ENCODE measurements at places on chromosomes 16 and 17.

DNA sequence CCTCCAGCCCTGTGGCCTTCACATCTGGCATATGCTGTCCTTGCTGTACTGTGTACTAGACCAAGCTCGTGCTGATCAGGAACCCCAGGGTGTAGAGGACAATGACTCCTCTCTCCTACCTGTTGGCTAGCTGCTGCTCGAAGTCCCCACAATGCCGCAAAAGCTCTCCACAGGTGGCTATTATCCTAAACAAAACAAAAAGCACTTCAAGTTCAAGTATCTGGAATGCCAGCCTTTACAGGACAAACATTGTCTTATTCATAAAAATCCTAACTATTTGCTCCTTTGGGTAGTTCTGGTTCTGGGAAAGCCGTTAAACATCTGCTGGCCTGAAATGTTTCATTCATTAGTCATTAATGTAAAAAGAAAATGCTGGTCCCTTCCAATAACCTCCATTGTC lies 42.8 kb downstream of the COG7 start:
- no peak for DNase-seq

DNA sequence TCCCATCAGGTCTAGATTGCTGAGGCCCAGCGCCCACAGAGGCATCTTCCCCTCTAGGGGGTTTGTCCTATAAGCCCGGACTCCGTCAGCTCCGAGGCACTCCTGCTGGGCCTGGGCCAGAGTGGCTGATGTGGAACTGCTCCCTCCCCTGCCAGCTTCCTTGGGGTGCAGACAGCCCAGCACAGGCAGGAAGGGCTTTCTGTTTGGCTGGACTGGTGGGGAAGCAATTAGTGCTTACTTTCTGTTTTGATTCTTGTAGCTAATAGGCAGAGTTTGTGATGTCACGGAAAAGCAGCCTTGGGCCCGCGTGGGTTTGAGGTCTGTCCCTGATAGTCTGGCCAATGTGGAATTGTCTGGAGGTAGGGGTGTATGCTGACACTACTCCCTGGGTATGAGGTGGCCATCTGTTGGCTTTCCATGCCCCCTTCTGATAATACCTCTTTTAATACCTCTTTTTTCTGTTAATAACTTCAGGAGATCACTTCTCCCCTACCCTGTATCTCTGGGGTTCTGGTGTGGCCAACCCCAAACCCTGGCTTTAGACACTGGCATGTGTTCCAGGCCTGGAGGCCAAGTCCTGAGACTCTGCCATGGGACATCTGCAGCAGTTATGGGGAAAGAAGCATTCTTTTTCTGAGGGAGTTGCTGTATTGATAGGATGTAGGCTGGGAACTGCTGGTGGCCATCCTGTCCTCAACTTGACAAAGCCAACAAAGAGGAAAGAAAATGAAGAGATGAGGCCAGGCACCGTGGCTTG lies 190.9 kb downstream of the RAB11FIP4 start:
- DNase-seq: no peak

- no peak for DNase-seq
These were observed 44.1 kb upstream of the MARCHF10 start for GRCh38 chr17:62852195-62852594.

GRCh38 chr17:35238821-35239220 lies 4.1 kb upstream of the SLFN5 start:
- no peak for DNase-seq

GRCh38 chr16:3691761-3692160 lies 25.6 kb downstream of the TRAP1 start:
- no peak for DNase-seq

DNA sequence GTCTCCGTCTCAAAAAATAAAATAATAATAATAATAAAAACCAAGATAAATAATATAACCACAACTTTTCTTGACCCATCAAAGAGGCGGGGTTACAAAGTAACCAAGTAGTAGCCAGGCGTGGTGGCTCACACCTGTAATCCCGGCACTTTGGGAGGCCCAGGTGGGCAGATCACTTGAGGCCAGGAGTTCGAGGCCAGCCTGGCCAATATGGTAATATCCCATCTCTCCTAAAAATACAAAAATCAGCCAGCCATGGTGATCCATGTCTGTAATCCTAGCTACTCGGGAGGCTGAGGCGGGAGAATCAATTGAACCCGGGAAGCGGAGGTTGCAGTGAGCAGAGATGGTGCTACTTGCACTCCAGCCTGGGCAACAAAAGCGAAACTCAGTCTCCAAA lies 45.3 kb downstream of the ADCY9 start:
- no peak for DNase-seq

DNA sequence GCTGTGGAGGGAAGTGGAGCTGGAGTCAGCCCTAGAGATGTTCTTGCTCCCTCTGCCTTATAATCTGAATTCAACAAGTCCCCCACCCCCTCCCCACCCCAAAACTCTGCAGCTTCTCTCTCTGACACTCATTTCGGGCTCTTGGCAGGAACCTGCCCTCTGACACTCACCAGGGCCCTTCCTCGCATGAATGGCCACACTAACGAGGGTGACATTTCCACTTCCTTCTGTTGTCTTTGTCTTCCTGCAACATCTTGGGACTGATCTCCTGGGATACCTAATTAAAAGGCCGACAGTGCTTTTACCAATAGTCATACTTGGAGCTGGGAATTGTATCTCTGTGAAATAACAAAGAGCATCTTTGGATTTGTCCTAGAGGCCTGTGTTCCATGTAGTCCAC lies 106.9 kb upstream of the PIRT start:
- DNase-seq: no peak

DNA sequence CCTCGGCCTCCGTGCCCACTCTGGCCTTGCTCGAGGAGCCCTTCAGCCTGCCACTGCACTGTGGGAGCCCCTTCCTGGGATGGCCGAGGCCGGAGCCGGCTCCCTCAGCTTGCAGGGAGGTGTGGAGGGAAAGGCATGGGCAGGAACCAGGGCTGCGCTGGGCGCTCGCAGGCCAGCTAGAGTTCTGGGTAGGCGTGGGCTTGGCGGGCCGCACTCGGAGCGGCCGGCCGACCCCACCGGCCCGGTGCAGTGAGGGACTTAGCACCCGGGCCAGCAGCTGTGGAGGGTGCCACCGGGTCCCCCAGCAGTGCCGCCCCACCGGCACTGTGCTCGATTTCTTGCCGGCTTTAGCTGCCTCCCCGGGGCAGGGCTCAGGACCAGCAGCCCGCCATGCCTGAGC lies 101.0 kb upstream of the IRX5 start:
- no peak for DNase-seq

DNA sequence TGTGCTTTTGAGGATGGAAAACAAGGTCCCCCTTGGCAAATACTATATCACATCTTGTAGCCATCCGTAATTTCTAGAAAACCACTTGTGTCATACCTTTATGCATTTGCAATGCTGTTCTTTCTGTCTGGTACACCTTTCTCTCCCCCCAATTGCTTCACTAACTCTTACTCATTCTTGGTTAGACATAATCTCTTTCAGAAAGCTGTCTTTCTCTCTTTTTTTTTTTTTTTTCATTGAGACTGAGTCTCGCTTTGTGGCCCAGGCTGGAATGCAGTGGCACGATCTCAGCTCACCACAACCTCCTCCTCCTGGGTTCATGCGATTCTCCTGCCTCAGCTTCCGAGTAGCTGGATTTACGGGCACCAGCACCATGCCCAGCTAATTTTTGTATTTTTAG lies 94.9 kb upstream of the C17orf78 start:
- DNase-seq: no peak

DNA sequence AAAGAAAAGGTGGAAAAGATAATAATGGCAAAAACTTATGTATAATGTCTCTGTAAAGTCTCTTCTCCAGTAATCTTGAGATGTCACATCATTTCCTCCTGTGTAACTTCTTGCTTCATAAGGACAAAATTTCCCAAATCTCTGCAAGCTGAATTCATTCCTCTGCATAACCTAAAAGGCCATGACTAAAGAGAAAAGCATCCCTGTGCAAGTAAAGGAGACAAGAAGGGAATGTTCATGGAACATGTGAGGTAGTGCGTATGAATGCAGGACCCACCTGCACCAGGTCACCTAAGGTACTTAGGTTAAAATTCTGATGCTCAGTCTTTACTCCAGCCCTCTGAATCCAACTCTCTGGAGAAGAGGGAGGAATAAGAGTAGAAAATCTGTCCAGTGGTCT lies 46.9 kb upstream of the NLK start:
- no peak for DNase-seq

DNA sequence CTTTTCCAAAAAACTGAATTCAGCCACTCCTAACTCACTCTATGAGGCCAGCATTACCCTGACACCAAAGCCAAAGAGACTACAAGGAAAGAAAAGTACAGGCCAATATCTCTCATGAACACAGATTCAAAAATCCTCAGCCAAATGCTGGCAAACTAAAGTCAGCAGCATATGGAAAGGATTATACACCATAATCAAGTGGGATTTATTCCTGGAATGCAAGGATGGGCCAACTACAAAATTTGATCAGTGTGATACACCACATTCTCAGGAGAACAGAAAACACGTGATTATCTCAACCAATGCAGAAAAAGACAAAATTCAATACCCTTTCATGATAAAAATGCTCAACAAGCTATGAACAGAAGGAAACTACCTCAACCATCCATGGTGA lies 7.7 kb upstream of the AATK start:
- DNase-seq: no peak

DNA sequence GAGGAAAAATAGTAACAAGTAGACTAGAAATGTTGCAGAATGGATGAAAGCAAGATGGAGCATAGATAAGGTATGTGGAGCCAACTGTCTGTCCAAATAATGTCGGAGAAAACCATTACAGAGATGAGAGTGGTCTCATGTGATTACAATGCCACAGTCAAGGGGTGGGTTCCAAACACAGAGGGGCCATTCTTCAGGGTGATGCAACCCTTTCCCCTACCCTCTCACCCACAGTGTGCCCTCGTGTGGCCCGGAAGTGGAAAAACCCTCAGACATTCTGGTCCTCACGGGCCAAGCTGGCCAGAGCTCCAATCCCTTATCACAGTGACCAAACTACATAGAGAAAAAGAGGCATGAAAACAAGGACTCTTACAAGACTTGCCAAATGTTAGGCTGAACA lies 17.7 kb upstream of the HS3ST3A1 start:
- DNase-seq: no peak

DNA sequence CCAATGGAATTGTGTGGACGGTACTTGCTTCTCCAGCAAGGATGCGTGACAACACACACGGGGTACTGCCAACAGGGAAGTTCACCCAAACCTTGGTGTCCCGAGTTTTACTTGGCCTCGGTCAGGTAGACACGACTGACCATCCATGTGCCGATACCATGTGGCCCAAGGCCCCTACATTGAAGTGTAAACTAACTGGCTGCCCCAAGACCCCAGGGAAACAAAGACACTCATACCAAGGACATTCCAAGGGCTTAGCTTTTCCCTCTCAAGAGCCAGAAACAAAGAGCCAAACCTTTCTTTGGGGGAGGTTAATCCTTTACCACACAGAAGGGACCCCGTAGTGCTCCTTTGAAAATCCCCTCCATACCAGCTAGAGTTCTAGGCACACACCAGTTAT lies 215.9 kb upstream of the TNRC6C start:
- no peak for DNase-seq

GRCh38 chr17:63455417-63455816 lies 9.3 kb upstream of the CYB561 start:
- DNase-seq: no peak
